ENCODE measurements at places on chromosomes 2 and 18.

- DNase-seq: no peak
These were observed 301.4 kb upstream of the TNP1 start for GRCh38 chr2:217160978-217161973.

DNA sequence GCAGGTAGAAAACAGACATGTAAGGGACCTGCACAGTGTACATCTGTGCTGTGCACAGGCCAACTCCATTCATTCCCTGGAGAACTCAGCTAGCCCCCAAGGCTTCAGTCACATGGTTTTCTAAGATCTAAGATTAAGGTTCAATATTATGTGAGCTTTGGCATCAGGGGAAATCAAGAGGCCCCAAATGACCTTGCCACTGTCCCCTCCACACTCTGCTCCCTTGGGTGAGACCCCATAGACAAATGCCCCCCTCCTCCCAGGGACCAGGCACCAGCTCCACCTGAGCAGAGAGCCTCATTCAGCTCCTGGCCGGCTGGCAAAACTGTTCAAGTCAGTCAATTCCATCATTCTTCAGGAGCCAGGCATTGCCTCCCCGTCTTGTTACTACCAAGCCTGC lies 93.6 kb upstream of the TMEM18 start:
- DNase-seq: no peak

GRCh38 chr2:192978395-192978794 lies 783.7 kb upstream of the TMEFF2 start:
- no peak for DNase-seq

DNA sequence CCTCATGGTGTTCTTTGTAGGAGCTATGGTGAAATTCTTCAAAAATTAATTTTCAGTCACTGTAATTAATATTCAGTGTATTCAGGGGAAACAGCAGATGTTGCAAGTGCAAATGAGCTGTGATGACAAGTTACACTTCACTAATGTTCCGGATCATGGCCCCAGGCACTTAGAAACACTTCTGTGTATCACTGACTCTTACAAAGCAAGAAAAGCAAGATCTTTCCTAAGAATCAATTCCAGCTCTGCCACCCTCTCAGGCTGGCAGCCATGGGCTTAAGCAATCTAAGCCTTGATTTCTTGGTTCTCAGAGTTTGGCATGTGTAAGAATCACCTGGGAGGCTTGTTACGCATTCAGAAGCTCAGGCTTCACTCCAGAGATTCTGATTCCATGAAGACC lies 78.0 kb downstream of the MARCHF4 start:
- no peak for DNase-seq

DNA sequence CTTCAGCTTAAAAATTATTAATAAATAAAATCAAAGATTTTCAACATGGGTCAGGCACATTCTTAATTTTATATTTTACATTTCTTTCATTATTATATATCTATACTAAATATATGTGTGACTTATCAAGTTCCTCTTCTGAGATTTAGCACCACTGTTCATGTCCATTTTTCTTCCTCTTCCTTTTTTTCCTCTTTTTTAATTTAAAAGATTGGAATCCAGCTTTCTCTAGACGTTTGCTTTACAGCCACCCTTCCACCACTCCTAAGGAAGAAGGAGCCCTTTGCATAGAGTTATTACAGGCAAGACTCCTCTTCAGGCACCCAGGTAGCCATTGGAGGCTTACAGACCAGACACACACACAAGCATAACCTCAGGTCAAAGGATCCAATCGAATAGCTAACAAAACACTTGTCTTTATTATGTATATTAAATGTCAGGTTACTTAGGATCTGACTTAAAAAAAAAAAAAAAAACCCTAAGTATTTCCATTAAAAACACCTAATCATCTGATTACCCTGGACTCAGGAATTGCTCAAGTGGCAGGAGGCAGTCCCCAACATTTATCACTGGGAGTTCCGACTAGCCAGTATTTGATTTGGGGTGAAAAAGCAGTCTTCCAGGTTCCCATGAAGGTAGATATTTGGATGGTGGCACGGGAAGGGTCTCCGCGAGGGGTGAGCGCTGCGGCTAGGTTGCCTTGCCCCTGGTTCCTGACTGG lies 2.4 kb upstream of the ZEB2 start:
- no peak for DNase-seq

DNA sequence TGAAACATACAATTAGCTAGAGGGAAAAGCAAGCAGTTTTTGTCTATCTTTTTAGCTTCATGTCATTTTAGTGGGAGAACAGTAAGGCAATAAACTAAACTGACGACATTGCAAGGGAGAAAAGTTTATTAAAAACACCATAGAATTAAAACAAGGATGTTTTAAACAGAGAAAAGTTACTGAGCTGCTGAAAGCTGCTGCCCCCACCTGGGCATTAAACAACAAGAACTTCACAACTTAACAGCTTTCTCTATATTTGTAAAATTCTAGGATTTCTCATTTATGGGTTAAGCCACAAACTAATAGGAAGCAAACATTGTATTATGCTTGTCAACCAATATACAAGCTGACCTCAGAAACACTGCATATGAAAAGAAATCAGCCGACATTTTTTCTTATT lies 289.2 kb downstream of the ERBB4 start:
- no peak for DNase-seq

DNA sequence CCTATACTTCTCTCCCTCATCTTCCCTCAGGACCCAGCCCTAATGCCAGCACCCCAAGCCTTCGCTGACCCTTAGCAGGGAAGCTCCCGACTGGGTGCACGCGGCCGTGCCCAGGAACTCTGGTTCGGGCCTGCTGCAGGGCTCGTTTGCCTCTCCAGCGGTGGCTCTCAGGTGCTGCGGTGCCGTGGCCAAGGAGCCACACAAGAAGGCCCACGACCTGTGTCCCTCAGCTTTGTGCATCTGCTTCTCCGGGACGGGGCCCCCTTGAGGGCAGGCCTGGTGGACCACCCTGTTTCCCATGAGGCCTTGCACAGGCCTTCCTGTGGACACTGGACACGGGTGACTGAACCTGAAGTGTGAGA lies 17.7 kb downstream of the BOK start:
- no peak for DNase-seq

- no peak for DNase-seq
These were observed 21.9 kb downstream of the PLEKHB2 start for GRCh38 chr2:131127076-131127475.

All from activated CD4-positive, alpha-beta T cell treated with anti-CD3 and anti-CD28 coated beads, Interleukin-10, Interleukin-2, amounts not matched to agents 100 ng/mL and 50 ng/mL, durations not matched to agents 16 hours and 8 hours (primary cell).